ENCODE measurements at places on chromosomes 12 and 14.

- no peak for DNase-seq
These were observed 74.6 kb downstream of the AKAP6 start for GRCh38 chr14:32403688-32404087.

DNA sequence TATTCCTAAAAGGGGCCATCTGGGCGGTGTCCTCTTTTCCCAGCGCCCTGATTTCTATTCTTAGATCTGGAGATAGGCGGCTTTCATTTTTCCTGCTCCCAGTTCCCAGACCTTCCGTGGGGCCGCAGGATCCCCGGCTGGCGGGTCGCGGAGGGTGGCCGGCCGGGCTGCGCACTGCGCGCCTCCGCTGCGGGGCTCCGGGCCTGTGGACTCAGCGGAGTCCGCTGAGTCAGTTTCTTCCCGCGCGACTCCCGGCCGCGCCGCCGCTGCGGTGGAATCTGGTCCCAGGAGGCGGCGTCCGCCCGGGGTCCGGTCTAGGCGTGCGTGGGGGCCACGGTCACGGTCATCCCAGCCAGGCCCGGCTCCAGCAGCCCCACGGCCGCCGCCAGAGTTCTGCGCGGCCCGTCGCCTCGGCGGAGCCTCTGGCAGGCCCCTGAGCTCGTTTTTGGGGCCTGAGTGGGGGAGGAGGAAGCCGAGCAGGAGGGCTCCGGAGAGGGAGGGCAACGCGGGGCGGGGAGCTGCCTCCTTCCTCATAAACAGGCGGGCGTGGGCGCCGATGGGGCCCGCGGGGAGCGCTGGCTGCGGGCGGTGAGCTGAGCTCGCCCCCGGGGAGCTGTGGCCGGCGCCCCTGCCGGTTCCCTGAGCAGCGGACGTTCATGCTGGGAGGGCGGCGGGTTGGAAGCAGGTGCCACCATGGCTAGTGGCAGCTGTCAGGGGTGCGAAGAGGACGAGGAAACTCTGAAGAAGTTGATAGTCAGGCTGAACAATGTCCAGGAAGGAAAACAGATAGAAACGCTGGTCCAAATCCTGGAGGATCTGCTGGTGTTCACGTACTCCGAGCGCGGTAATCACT, at the start of gene LRRK2:
LRRK2 (plus strand) TSS at position 559 of the 853 bp plus-strand sequence; CDS start at position 694, 135 bp downstream.
- DNase-seq = peak; percentile 67

DNA sequence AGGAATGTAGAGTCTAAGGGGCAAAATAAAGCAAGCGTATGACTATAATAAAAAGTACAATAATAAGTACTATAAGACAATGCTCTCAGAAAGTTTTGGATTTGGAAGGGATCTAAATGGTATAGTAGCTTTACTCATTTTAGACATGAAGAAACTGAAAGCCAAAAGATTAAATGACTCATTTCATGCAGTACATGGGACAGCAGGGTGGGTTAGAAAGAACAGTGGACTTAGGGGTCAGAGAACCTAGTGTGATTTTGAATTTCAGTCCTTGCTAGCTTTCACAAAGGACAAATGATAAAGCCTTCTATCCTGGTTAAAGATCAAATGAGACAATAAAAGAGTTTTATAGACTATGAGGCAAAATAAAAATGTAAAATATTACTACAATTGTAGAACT, 6.8 kb upstream of the LEMD3 start:
- no peak for DNase-seq

DNA sequence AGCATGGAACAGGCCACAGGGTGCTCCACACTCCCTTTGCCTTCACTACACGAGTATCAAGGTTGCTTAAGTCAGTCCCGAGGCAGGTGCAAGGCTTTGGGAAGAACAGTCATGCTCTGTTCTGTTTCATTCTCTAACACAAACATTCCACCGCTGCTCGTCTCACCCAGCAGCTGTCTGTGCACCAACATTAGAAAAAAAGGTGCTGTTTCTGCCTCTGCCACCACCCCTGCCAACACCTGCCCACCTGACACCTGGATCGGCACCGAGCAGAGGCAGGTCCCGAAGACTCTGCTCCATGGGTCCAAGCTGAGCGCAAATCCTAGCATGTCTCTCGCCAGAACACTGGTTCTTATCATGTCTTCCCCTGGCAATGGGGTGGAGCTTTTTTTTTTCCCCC, 347.7 kb downstream of the TMEM132D start:
- DNase-seq = no peak

DNA sequence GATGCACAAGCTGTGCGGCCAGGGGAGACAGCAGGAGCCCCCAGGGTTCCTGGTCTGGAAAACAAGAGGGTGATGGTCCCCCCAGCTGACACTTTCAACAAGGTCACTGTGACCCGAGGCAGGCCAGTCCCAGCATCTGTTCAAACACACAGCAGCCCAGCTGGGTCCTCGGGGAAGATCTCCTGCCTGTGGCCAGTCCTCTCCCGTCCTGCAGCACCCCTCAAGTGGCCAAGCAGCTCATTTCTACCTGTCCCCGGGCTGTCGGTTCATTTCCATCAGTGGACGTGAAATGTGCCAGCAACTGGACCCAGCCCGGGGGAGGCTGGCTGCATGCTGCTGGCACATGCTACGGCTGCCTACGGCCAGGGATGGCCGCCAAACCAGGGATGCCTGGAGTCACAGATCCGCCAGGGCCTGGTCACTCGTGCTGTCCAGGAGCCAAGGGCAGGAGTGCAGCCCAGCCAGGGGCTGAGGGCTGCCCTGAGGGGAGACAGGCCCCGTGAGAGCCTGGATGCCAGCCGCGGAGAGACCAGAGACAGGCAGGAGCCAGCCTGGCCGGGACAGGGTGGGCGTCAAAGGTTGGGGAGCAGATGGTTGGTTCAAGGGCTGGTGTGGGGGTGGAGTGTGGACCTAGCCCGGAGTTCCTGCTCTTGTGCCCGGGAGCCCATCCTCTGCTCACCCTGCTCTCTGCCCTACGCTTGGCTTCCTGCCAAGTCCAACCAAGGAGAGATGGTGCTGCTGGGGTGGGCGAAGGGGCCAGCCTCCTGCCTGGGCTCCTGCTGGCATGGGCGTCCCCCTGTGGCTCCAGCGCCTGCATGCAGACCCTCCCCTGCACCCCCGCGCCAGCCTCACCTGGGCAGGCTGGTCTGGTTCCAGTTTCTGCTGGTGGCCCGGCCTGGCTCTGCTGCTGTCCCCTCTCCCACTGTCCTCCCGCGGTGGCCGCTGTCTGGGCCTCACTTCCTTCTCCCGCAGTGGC, 143.8 kb downstream of the ADGRD1 start:
- DNase-seq = no peak

GRCh38 chr14:93110856-93111419, 4.8 kb downstream of the ITPK1 start:
- DNase-seq = no peak

DNA sequence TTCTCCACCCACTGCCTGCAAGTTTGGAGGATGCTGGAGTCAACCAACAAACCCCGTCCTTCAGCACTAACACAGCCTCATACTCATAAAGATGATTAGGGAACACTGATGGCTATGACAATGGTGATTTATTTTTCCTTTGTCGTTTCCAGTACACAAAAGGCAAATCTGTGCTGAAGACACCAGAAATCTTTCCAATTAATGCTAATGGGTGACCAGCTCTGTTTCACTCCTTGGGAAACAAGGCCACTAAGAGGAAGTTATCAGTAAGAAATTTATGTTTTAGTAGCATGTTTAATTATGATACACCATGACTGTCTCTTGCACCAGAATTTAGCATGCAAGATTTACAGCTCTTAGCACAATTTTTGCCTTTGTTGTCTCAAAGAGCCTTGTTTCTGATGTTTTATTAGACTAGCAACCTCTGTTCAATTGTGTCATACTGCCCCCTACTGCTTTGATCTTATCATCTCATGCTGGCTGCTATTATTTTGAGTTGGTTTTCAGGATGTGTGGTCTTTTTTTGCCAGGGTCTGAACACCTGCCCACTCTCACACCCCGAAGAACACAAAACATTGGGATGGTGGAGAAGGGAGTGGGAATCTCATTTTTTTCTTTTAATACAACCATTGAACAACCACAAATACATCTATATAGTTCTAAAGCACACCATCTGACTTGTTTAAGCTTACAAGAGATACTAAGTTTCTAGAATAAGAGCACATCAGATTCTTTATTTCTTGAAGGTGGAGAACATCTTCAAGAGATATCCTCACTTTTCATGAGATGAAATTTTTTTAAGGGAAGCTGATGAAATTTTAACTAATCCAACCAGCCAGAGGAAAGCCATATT, 160.9 kb downstream of the SPTSSA start:
- DNase-seq = peak; percentile 78

GRCh38 chr14:22095860-22096513, 422.4 kb upstream of the OR4E1 start:
- DNase-seq = peak; percentile 77

DNA sequence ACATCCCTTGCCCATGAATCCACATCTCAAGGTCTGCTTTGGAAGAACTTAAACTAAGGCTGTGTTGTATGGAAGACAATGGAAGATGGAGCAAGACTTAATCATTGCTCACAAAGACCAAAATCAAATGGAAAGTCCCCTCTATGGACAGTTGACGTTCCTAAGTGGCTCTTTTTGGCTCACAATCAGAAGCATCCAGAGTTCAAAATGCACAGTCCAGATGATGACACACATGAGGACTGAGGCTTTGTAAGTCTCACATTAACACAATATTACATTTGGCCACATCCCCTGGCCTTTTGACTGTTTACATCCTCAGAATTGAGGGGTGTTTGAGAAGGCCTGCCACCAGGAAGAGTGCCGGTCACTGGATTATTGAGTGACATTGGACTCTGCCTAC, 122.3 kb upstream of the CPM start:
- DNase-seq = no peak

DNA sequence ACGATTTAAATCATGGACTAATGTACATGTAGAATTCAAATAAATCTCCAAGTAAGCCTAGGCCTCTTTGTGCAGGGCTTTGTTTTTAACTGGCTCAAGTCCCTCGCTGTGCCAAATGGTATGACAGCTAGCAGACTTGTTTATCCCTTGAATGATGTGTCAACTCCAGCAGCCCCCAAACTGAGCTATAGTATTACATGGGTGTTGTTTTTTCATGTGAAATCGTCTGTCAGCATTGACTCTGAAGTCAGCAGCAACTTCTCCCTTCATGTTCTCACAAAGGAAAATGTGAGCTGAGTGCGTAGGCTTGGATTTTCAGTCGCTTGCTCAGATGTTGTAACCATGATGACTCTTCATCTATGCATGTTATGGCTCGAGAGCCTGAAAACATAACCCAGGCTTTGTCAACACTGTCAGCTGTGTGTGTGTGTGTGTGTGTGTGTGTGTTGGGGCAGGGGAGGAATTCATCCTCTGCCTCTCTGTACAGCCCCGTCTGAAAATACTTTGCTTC, 73.3 kb downstream of the PTHLH start:
- no peak for DNase-seq

DNA sequence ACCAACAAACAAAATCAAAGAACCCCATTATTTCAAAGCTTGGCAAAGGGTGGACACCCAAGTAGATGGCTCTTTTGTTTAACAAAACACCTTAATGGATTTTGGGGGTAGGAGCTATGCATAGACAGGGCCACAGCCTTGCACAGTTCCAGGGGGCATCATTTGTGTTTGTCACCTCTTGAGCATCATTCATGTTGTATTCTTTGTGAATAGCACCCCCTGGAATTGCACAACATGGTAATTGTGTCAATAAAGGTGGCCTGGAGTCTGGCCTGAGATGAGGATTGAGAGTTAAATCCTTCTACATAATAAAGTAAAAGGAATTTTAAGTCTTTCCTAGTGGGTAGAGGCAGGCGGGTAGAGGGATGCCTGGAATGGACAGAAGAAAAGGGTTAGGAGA, 3.3 kb upstream of the FRS2 start:
- DNase-seq = no peak

GRCh38 chr14:99360774-99361595, 89.0 kb upstream of the BCL11B start:
- no peak for DNase-seq

GRCh38 chr12:48925304-48926011, at the start of gene FKBP11:
FKBP11 (minus strand) TSS chr12:48925492; CDS start chr12:48925428, 64 bp downstream.
- DNase-seq = peak; percentile 89

GRCh38 chr14:103023881-103024473, 33.4 kb downstream of the CDC42BPB start:
- DNase-seq = no peak

DNA sequence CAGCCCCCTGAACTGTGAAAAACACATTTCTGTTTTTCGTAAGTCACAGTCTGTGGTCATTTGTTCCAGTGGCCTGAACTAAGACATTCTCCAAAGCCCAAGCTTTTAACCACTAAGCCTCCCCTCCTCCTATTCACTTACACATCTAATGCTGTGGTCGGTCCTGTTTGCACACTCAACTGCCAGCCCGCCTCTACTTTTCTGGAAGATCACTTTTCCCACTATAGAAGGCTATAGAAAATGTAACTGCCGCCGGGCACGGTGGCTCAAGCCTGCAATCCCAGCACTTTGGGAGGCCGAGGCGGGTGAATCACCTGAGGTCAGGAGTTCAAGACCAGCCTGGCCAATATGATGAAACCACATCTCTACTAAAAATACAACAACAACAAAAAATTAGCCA, 524.7 kb upstream of the TMEM132C start:
- no peak for DNase-seq

DNA sequence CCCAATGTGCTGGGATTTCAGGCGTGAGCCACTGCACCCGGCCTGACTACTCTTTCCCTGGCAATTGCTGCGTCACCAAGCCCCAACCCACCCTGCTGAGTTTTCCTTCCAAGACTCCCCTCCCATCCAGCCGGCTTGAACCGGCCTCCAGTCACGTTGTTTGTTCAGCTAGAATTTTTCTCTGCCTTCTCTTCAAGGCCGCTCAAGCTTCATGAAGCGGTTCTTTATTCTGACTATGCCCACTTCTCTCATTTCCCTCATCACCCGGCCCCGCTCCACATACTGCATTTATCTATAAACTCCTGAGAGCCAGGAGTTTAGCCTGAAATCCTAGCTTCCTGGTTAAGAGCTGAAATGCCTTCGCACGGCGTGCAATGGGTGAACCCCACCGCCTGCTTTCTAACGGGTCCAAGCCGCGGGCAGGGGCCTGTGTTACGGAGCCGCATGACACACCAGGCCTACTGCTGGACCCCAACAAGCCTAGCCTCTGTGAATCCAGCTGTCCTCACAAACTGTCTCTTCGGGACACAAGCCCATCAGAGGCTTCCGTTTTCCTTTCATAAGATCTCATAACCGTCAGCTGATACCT, 999 bp upstream of the DCAF4 start:
- no peak for DNase-seq

- DNase-seq = no peak
These were observed at the start of gene LIN7A for GRCh38 chr12:80937391-80938238. LIN7A (minus strand) TSS chr12:80937934; CDS start chr12:80937722, 212 bp downstream.

GRCh38 chr12:75725521-75726111, 214.2 kb upstream of the KRR1 start:
- no peak for DNase-seq

DNA sequence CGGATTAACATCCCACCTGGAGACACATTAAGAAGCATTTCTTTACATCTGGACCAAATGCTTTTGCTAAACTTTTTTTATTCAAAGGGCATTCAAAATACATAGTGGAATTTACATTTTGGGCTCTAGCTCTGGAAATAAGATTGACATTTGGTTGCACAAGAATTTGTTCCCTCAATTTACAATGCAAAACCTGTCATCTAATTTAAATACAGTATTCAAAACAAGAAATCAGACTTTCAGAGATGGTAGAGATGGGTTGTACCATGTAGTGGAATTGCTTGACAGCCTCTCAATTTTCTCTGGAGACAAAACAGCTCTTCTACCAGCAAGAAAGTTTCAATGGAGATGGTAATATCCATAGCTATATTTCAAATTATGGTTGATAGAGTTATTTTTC, 275.8 kb downstream of the ATP23 start:
- no peak for DNase-seq
